NCI-H1694 (cell line): ENCODE measurements at places on chromosomes 5 and 9.

- DNase-seq: no peak
Observed at GRCh38 chr9:107942856-107943255, 453.3 kb upstream of the KLF4 start.

- DNase-seq: no peak
Observed at GRCh38 chr9:137044037-137044436, 1.9 kb downstream of the NPDC1 start.

GRCh38 chr5:81391-82021, 10.5 kb upstream of the PLEKHG4B start:
- no peak for DNase-seq

DNA sequence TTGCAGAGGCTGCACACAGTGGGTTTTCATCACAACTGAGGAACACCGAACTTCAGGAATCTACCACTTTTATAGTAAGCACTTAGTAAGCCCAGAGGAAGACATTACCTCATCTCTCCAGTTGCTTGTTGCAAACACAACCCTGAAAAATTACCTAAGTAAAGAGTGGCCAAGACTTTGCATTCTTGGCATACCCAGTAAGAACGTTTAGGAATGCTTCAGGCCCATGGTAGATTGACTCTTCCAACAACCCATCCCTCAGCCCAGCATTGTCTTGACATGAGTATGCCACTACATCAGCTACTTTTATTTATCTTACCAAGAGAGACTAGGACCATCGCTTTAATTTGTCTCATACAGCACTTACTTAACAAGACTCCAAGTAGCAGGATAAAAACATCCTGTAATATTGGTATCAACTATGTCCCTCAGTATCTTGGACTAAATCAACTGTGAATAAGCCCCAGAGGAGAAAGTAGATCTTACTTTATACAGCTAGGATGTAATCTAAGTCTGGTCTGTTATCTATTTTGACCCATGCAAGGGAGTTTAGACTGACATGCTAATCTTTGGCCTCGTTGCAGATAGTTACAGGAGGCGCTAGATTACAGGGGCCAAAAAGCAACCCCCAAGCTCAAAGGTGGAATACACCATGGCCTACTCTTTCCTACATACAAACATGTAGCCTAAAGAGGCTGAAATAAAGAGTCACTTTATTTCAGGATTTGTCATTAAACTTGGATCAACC, 114.9 kb downstream of the INVS start:
- no peak for DNase-seq

DNA sequence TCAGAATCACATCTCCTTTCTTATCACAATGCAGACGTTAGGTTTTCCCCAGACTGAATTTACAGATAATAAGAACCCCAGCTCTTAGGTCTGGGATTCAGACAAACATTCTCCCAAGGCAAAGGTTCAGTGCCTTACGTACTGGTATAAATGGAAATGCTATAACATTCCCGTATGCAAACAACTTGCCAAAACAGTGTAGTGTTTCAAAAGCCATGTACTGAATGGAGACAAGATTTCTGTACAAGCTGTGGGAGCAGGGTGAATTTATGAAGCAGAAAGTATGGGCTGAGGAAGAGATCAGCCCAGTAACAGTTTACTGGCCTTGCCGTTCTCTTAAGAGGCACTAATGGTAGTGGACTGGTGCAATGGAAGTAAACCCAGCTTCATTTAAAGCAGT, 225.5 kb upstream of the ZNF462 start:
- no peak for DNase-seq

GRCh38 chr5:73853091-73853490, 227.1 kb downstream of the ARHGEF28 start:
- no peak for DNase-seq

GRCh38 chr9:78133751-78134150, 102.1 kb upstream of the CEP78 start:
- no peak for DNase-seq

DNA sequence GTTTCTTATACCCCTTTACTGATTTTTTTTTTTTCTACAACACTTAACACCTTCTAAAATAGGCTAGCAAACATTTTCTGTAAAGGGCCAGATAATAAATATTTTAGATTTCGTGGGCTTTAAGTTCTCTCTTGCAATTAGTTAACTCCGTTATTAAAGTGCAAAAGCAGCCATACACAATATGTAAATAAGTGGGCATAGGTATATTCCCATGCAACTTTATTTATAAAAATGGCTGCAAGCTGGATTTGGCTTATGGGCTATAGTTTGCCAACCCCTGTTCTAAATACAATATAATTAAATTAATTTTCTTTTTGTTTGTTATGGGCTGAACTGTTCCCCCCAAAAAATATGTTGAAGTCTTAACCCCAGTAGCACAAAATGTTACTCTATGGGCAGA, 10.8 kb downstream of the IL6ST start:
- DNase-seq: no peak

DNA sequence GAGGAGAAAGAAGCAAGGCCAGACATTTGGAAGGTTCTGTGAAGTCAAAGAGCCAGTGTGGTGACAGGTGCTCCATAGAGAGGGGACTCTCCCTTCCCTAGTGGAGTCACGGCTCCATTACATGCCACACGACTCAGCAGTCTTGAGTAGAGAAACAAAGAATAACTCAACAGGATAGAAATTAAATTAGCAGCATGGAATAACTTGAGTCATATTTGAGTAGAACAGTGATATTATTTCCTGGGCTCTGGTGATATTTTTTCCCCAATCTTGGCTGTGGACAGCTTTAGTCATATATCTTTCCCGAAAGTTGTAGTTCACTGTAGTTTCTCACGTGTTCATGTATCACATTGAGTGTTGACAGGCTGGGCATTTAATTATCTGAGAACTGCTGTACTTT, 149.7 kb upstream of the EFNA5 start:
- DNase-seq: no peak

GRCh38 chr5:179195561-179196404, 135.6 kb downstream of the ZNF354C start:
- no peak for DNase-seq

GRCh38 chr9:81489046-81489445, 200.3 kb downstream of the TLE1 start:
- DNase-seq: peak; percentile 3

DNA sequence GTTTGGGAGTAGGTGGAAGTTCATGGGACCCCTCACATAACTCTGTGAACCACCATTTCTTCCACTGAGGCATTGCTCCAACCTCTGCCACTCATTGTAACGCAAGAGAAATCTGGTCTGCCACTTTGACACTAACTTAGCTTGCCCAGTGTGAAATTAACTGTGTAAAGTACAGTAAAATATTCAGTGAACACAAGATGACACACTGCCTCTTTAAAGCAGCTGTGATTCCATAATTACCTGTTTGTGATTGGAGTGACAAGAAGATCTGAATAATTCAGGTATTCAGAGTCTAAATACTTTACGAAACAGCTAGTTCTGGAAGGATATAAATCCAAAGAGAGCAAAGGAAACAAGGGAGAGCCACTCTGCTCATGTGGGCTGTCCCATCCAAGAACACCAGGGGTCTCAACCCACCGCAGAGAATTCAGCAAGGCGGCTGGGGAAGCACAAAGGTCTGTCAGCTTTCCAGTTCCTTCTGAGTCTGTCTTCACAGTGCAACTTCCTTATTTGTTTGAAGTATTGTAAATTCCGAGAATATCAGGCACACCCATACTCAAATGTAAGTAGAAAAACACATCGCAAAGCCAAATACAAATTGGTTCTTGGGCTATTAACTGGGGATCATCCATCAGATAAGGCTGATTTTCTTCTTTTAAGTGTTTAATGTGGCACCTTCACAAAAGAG, 86.9 kb downstream of the GNAQ start:
- no peak for DNase-seq

DNA sequence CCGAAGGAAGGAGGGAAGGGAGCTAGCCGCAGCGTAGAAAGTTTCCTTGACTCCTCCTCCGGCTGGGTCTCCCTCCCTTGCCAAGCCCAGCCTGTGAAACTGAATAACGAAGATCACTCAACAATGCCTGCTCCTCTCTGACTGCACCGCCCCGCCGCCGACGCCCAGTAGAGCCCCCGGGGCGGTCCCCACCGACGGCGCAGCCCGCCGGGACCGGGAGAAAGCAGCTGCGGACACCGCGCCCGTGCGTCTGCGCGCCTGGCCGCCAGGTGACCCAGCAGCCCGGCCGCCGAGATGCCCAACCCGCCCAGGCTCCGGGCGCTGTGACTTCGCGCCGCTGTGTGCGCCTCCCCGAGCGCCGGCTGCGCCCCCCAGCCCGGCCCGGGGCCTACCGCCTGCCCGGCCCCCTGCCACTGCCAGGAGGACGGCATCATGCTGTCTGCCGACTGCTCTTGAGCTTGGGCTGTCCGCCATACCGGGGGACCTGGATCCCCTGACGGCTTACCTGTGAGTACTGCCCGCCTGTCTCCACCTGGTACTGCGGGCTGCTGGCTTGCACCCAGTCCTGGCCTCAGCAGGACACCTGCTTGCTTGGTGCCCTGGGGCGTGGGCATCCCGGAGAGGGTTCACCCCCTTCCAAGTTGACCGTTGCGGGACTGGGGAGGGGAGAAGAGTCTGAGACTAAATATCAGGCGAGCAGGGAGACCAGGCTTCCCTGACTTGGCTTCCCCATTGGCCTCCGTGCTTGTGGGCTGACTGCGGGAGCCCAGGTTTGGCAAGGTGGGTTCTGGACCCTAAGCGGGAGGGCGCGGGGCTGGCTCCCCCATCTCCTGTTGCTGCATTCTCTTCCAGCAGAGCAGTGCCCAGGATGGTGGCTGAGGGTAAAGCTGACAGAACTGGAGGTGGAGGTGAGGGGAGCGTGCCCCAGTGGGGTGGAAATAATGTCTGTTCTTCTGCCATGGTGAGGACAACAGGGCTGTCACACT, 26.2 kb upstream of the SPTLC1 start:
- no peak for DNase-seq

DNA sequence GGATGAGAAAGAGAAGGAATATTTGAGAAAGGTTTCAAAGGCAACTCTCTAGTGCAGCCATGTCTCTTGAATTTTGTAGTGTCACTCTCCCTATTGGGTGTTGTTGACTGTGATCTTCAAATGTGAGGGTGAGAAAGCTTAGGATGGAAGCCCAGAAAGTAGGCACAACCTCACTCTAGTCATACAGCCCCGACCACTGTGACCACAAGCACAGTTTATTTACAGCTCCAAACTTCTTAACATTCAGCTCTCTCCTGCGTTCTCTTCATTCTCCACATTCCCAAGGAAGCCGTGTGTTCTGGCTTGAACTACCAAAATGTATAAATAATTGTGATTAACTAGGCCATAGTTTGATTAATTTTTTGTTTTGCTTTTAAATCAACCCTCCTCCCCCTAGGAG, 542.9 kb downstream of the LRRC70 start:
- no peak for DNase-seq

DNA sequence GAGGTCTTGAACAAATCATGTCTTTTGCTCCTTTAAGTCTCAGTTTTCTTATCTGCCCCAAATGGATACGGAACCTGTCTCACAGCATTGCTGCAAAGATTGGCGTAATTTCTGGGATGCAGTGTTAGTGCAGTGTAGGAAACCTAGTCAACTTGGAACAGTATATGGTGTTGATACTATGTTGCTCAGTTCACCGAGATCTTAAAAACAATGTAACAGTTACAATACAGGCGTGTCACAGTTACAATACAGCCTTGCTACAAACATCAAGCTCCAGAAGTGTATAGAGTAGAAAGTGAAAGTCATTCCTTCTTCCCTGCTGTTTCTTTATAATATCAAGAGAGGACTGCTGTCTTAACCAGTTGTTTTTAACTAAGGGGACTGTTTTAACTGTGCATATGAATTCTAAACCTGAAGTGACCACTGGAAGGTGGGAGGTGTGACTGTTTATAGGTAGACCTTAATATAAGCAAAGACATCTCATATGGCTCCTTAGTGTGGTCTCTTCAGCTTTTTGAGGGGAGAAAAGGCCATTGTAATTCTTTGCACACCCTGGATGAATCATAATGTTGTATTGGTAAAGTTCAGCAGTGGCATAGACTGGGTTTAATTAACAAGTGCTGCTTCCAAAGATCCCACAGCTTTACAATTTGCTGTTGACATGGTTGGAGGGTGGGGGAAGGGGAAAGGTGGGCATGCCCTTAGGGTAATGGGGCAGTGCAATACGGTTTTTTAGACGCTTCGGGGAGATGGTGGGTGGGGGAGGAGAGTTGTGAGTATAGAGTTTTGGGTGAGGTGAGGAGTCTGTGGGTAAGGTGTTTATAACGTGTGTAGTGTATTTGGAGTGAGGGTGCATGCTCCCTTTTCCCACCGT, 12.9 kb downstream of the PRRC2B start:
- DNase-seq: no peak

GRCh38 chr5:135015942-135016341, 18.1 kb downstream of the PITX1 start:
- no peak for DNase-seq

- no peak for DNase-seq
Observed at GRCh38 chr9:69621730-69622460, 50.3 kb downstream of the APBA1 start.

DNA sequence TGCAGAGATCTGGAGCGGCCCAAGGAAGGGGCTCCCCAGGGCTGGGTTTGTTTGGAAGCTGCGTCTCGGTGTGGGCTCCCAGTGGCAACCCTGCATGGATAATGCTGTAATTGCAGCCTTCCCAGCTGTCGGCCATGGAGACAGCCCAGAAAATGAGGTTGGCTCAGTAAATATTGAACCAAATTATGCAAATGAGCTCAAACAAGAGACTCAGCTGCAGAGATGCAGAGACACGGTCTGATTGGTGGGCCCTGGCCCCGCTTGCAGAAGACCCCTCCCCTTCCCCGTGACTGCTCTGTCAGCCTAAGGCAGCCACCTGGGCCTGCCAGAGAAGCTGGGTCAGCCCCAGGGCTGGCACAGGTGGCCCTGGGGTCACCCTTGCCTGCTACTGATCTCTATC, 75.9 kb downstream of the RAD23B start:
- peak; percentile 51 for DNase-seq

DNA sequence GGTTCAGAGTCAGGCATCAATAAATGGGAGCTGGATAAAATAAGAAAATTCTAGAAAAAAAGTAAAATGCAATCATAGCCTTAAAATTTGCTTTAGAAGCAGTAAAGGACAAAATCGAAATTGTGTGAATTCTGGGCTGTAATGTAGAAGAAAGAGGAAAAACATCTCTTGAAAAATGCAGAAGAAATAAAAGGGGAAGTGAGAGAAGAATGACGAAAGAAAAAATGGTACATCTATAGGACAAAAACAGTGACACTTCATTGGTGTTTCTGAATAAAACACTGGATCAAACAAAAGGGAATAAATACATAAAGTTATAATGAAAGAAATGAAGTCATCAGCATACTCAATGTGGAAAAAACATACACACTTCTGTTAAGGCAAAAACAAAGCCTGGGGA, 642.3 kb downstream of the ACTL7B start:
- DNase-seq: no peak

DNA sequence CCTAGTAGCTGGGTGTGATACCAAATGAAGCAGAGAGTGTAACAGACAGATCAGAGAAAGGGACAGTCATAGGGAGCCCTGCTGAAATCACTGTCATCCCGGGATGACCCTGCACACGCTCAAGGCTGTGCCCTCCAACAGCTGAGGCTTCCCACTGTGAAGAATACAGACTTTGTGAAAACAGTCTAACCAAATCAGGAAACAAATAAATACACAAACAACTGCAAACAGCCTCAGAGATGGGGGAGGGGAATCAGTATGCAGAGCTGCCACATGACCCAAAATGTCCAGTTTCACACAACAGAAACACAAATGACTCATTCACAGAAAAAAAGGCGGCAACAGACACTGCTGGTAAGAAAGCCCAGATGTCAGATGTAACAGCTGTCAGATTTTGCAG, 101.9 kb downstream of the ADAMTS2 start:
- DNase-seq: no peak
